Smooth muscle cell of the brain vasculature (primary cell): ENCODE measurements at places on chromosomes 2 and 18.
A peak's percentile ranks its signal among the peaks of the same experiment; 100 is the strongest.

DNA sequence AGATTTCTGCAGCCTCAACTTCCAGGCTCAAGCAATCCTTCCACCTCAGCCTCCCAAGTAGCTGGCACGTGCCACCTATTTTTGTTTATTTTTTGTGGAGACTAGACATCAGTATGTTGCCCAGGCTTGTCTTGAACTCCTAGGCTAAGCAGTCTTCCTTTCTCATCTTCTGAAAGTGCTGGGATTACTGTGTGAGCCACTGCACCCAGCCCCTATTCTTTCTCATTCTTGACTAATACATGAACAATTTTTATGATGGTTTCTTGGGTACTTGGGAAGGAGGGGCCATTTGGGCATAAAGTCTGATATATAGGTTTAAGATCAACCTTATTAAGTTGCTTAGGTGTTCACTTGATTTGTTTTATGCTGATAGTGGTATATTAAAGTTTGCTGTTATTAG lies 26.2 kb downstream of the EPC2 start:
- DNase-seq, result no peak

DNA sequence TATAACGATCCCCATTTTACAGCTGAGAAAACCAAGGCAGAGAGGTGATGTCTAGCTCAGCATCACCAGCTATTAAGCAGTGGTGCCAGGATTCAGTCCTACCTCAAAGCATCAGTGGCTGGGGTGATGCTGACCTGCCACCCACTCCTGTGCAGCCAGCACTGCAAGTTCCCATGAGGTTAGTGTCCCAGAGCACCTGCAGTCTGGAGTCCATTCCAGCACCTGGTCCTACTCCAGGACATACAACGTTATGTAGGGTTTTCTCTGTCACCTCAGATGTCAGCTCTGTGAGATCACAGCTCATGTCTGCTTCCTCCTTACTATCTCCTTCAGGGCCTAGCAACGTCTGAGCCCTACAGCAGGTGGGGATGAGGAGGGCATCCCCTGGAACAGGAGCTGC lies 328.0 kb upstream of the HS6ST1 start:
- no peak for DNase-seq

DNA sequence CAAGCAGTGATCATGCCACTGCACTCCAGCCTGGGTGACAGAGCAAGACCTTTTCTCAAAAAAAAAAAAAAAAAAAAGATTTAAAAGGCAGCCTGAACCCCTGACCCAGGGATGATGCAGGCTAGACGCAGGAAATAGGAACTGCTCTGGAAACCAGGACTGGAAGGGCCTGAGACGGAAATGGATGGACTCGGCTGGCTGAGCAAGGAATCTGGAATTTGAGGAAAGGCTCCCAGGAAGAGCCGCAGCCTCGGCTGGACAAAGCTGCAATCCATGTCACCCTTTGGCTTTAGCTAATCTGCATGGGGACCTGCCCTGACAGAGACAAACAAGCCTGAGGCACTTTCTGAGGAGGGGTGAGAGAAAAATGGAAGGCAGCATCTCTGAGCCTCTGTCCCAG lies 55.0 kb upstream of the DAPL1 start:
- DNase-seq, result no peak

GRCh38 chr2:14647714-14648113 lies 15.2 kb downstream of the LRATD1 start:
- no peak for DNase-seq

DNA sequence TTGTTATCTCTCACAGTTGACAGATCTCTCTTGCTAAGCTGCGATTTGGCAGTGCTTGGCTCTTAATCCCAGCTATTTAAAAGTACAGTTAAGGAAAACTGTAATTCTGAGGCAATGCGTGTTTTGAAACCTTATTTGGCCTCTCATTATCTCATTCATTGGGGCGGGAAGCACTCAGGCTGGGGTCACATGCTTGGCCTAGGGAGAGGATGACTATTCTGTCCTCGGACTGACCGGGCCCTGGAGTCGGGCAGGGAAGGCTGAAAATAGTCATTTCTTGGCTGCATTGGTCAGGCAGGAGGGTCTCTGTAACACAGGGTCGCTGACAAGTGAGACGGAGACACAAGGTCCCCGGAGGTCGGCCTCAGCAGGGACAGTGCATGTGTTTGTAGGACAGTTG lies 20.2 kb upstream of the EMILIN2 start:
- DNase-seq, result no peak

GRCh38 chr2:74083750-74084149 lies 64.0 kb downstream of the BOLA3 start:
- DNase-seq, result no peak

DNA sequence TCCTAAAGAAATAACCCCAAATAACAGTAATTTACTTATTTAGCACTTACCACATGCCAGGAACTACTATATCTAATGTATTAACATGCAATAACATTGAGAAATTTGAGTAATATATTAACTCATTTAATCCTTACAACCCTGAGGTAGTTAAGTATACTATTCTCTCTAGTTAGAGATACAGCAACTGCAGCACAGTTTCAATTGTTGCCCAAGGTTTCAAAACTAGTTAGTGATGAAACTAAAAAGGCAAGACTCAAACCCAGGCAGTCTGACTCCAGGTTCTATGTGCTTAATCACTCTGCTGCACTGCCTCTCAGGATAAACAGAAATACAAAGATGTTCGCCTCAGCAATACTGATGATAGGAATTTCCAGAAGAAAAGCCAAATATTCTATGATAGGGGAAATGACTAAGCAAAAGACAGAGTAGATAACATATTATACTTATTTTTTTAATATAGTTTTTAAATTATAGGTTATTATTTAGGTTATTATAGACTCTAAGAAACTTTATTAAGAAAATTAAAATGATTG lies 88.0 kb downstream of the SS18 start:
- DNase-seq, result no peak

DNA sequence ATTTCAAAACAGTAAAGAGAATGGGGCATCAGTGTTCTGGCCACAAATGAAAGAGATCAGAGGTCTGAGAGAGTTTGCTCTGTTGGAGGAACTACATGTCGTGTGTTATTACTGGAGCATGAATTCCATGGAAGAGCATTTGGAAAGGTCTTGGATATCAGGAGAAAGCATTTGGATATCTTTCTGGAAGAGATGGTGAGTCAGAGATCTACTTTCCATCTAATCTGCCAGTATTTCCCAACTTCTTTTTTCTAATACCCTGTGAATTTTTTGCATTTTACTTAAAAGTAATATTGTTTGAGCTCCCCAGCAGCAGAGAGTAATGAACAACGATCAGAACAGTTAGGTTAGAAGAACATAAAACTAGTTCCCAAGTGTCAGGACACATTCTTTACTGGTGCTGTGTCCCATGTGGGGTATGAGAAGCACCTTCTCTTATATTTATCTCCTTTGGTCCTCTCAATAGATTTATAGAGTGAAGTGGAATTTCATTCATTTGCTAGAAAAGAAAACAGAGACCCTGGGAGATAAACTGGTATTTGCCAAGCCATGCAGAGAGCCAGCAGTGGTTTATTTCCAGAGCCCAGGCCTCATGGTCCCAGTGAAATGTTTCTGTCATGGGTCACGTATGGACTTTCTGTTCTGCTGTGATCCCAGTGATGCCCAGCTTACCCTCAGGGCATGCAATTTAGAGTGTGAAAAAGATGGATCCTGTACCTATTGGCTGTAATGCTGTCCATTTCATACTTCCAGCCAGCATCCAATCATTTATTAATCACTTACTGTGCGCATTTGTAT lies 130.8 kb upstream of the NT5C1B start:
- DNase-seq, result peak; percentile 65

DNA sequence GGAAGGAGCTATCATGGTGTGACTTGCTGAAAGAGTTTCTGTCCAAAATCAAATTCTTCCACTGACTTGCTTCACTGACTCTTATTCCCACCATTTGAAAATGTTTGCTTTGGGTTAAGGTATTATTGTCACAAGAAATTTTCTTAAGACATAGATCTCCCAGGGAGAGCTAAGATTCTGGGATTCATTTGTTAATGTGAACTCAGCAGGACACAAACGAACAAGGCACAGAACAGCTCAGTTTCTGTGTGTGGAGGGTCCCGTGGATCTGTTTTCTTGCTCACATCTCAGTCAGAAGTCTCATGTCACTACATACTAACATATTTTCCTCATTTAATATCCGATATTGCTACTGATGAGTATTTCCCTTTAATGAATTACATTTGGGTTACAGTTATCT lies 8.2 kb upstream of the HNRNPA3 start:
- no peak for DNase-seq

- DNase-seq, result no peak
Observed at GRCh38 chr2:39437522-39438296, 624 bp upstream of the MAP4K3 start.

DNA sequence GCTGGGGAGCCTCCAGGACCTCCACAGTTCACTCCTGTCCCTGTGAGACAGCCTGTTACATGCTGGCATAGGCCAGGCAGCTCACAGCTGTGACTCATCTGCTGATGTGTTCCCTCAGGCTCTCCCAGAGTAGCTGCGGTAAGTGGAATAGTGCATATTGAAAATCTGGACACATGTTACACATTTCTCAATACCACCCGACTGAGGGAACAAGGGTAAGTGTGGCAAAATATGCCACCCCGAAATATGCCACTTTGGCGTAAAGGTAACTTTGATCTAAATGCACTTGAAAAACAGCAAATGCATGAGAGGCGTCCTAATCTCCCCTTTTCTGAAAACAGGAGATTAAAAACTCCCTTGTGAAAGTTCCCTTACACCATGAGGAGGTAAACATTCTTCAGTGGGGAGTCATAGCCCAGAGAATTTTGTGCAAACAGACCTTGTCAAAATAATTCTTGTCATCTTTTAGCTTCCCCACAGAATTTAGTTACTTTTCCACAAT lies 557.9 kb downstream of the CCDC85A start:
- DNase-seq, result peak; percentile 77

DNA sequence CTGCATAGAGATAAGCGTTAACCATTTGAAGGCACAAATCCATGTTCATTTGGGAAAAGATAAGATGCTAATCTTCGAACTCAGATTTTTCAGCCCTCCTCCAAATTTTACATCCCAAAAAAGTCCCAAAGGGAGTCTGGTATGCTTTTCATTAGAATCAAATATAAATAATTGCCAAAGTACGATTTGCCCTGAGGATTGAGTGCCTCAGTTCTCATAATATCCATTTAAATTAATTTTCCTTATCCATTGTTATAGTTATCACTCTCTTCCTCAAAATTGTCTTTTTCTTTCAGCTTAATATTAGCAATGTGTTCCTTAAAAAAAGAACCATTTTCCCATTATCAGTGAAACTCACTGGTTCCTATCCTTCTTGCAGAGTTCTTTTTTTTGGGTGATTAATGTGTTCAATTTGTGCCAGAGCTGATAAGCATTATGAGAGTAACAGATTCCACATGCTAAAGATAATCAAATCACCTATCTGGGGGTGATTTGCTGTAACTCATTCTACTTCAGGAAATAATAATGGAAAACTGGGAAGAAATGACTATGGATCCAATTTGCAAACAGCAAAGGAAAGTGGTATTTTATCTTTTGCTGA lies 686 bp downstream of the HNMT start:
- no peak for DNase-seq

DNA sequence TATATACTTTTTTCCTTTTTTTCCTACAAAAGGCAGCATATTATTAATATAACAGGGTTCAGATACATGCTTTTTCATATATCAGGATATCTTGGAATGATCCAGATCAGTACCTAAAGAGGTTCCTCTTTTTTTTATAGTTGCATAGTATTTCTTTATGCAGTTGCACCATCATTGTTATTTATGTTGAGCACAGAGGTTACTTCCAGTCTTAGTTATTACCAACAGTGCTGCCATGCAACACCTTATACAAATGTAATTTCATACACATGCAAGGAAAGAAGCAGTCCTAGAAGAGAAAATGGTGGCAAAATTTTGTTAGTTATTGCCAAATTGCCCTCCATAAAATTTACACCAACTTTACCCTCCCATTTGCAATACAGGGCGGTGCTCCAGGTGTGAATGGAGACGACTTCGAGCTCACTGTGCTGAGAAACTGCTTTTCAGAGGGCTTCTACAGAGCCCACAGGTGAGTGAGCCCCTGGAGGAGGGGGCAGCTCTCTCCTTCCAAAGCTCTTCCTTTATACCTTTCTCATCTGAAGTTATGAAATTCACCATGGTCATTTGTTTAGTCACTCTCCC lies 30.0 kb upstream of the KCMF1 start:
- no peak for DNase-seq

DNA sequence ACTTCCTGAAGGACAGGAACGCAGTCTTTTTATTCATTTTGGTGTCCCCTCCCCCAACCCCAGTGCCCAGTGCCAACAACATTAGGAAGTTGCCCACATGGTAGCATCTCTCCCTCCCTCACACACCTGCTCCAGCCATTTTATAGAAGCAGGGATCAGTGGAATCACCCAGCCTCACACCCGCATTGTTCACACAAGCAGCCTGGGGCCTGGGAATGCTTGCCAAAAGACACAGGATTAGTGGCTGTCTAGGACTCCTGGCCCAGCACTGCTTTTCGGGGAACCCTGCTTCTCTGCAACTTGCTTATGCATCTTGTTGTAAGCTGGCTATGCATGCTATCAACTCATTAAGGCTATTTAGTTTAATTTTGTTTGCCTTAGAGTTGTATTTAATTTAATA lies 17.9 kb downstream of the TMEM37 start:
- DNase-seq, result no peak

- no peak for DNase-seq
Observed at GRCh38 chr2:42117182-42117579, 52.0 kb upstream of the EML4 start.

DNA sequence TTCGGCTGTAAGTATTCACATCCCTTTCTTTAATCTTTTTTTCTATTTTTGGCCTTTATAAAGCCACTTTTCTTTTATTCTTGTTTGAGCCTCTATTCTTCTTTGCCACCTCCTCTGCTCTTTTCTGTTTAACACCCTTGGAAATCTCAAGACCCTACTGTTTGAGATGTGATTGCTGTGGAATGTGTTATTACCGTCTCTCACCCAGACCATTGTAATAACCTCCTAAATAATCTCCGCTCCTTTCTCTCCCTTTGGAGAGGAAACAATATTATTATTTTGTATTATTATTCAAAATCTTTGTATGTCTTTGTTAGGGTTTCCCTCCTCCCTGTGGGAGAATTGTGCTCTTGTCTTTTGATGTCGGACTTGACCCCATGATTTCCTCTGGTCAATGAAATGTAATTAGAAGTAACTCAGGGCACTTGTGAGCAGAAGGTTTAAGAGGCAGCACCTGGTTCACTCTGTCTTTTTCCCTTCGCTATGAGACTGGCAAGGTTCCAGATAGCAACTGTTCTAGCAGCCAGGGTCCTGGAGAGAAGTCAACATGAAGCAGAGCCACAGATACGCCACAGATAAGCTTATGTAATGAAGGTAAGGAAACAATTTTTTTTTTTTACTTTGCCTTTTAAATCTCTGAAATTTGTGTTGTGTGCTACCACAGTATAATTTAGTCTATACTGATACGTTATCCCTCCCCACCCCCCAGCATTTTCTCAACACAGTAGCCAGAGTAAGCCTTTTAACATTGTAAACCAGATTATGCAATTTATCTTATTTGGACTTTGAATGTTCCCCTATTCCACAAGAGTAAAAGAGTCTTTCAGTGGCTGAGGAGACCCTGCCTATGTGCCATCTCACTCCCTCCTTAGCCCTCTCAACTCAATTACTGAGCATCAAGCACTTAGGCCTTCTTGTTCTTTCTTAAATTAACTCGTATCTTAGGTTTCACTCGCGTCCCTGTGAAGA lies 601.2 kb upstream of the ZNF804A start:
- DNase-seq, result no peak

- DNase-seq, result no peak
Observed at GRCh38 chr2:242024751-242025355, 155.3 kb downstream of the RTP5 start.

GRCh38 chr2:64085936-64086335 lies 58.3 kb downstream of the PELI1 start:
- DNase-seq, result no peak

- DNase-seq, result no peak
Observed at GRCh38 chr18:27879540-27879939, 297.4 kb downstream of the CDH2 start.
